CD8-positive, alpha-beta memory T cell (primary cell): ENCODE measurements at places on chromosomes 7 and 10.

- no peaks in the 10 kb centered on the region for H3K27me3 ChIP-seq
- no peak overlapping the region for H3K27ac ChIP-seq
- no peaks in the 10 kb centered on the region for H3K4me1 ChIP-seq
- H3K4me3 ChIP-seq, result no peak overlapping the region
Observed at GRCh38 chr10:5194431-5194830, 2.2 kb upstream of the AKR1C4 start.

- no peak overlapping the region for H3K27ac ChIP-seq
- H3K36me3 ChIP-seq, result no peaks in the 10 kb centered on the region
- no peak overlapping the region for H3K4me3 ChIP-seq
- DNase-seq, result no peak
- H3K27me3 ChIP-seq, result no peaks in the 10 kb centered on the region
Observed at GRCh38 chr7:77702968-77703472, 6.8 kb downstream of the RSBN1L start.

- no peak overlapping the region for H3K27ac ChIP-seq
- no peak for DNase-seq
- H3K36me3 ChIP-seq, result no peaks in the 10 kb centered on the region
Observed at GRCh38 chr10:37739181-37739580, 118.2 kb downstream of the ZNF248 start.

- H3K36me3 ChIP-seq, result no peaks in the 10 kb centered on the region
- no peaks in the 10 kb centered on the region for H3K4me1 ChIP-seq
- H3K4me3 ChIP-seq, result no peak overlapping the region
- no peaks in the 10 kb centered on the region for H3K27me3 ChIP-seq
- H3K27ac ChIP-seq, result no peak overlapping the region
- DNase-seq, result no peak
Observed at GRCh38 chr10:48704156-48704555, 19.5 kb downstream of the WDFY4 start.
